Fibroblast of mammary gland (primary cell): ENCODE measurements at places on chromosomes 4 and X.

GRCh38 chrX:149313871-149314371 lies 191.2 kb downstream of the IDS start:
- DNase-seq = peak; percentile 59

GRCh38 chr4:139907001-139907809 lies 241.6 kb downstream of the MGST2 start:
- no peak for DNase-seq

GRCh38 chr4:4981427-4981826 lies 37.8 kb downstream of the CYTL1 start:
- peak; percentile 79 for DNase-seq

DNA sequence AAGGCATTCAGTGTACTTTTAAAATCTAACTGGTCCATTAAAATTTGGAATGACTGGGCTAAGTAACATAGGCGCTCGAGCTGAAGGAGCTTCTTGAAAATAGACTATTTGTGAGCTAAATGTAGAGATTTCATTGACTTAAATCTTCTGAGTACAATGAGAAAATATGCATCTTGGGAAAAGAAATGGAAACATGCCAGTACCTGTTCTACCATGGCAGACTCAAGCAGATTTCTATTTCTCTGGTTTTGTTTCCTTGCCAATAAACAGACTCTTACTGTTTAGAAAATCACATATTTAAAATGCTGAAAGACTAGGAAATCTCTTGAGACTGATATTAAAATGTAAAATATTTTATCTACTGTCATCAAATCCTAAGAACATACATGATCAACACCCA lies 678.1 kb downstream of the FAT4 start:
- DNase-seq = no peak

- peak; percentile 96 for DNase-seq
These were observed 13.8 kb upstream of the SMS start for GRCh38 chrX:21926527-21927278.

GRCh38 chr4:145176641-145177432 lies 3.6 kb downstream of the OTUD4 start:
- no peak for DNase-seq

GRCh38 chr4:34182306-34182705 lies 2062.0 kb downstream of the ARAP2 start:
- DNase-seq = peak; percentile 86

GRCh38 chrX:118109065-118109464 lies 7.5 kb downstream of the KLHL13 start:
- no peak for DNase-seq

GRCh38 chrX:39677585-39677977 lies 420.2 kb downstream of the BCOR start:
- DNase-seq = no peak

- peak; percentile 31 for DNase-seq
These were observed 518 bp downstream of the ARMCX1 start for GRCh38 chrX:101550751-101551379.

DNA sequence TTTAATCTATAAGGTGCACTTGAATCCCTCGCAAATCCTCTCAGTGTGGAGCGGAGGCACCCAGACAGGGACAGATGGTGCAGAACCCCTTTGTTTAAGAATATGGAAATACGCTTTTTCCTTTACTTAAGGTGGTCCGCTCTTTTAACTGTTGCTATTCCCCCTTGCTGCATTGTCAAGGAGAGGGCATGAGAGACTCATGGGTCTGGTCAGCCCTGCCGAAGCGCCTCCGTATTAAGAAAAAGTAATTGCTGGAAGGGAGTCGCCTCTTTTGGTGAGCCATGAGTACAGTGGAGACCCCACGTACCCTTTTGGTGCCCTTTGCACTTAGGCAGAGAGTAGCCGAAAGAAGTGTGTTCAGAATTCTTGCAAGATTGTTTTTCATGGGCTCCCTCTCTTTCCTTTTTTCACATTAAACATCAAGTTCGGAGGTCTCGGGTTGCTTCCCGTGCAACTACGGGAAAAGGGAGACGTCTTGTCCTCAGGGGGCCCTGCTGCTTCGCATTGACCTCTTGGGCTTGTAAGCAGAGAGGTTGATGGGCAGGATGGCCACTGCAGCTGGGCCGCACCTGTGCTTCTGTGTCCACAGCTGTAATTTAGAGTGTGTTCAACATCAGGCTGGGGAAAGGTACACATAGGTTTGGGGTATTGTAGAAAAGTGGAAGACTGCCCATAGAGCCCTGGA lies 109.6 kb downstream of the SPRY1 start:
- no peak for DNase-seq

DNA sequence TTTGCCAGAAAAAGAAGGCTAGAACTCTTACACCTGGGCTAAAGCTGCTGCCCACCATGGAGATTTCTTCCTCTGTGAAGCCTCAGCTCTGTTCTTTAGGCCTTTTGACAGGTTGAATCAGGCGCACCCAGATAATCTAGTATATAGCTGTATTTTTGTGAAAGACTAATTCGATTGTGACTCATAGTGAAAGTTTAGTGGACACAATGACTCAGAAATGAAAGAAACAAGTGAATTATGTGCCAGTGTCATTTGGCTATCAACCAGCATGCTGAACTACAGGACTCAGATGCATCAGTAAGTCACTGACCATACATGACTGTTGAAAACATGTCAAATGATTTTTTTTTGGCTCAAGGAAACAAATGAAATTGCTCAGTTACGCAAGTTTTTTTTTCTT lies 425.4 kb downstream of the SLITRK2 start:
- peak; percentile 8 for DNase-seq

- DNase-seq = no peak
These were observed 4.6 kb upstream of the CD99L2 start for GRCh38 chrX:150903110-150903508.

- DNase-seq = peak; percentile 83
These were observed 35.4 kb downstream of the FABP2 start for GRCh38 chr4:119286377-119287002.

DNA sequence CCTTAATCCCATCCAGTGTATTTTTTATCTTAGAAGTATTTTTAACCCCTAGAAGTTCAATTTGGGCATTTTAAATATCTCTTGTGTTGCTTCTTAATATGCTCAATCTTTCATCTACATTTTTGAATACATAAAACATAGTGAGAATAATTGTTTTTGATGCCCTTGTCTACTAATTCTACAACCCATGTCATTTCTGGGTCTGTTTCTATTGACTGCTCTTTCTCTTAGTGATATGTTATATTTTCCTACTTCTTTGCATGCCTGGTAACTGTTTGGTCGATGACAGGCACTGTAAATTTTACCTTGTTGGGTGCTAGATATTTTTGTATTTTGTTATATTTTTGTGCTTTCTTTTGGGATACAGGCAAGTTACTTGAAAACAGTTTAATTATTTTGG lies 56.3 kb downstream of the CYTL1 start:
- no peak for DNase-seq

- no peak for DNase-seq
These were observed 89.3 kb downstream of the MGST2 start for GRCh38 chr4:139754938-139755337.

DNA sequence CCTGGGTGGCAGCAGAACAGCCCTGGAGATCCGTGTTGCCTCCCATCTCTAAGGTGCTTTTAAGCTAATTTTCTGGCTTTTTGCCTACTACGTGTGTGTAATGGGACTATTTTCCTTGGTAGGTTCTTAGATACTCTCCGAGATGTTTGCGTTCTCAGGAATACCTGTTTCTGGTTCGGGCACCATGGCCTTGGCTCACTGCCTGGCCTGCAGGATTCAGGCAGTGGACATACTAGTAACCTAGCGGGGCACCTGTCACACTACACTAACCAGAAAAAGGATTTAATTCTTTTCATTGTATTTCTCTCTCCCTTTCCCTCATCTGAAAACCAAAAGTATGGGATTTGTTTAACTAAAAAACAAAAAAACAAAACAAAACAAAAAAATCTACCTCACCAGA lies 29.2 kb downstream of the FHIP1A start:
- no peak for DNase-seq

GRCh38 chr4:35739308-35739707 lies 505.0 kb downstream of the ARAP2 start:
- DNase-seq = no peak

DNA sequence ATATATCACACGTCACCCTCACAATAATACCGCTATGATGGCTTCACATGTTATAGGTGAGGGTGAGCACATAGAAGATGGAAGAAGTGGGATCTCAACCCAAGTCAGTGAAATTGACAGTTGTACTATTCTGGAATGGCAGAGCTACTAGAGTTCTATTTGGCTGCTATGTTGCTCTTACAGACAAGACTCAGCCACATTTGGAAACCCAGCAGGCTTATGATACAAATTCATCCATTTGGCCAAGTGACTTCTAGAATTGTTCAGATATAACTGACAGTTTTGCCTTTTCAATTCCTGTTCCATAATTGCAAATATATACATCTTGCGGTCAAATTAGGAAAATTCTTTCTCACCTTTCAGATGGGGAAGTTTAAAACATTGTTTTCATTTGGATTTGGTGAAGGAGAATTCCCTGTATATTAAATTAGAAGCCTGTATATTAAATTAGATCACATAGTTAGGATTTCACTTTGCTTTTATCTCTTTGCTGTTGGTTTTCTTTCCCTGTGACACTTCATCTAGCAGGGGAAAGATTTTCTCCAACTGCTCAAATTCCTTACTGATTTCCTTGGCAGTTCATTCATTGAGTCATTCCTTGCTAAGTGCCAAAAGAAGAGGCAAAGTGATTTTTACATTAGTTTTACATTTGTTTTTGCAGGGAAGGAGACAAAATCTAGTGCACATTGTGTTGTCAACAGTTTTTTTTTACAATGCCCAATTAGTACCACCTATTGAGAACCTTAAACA lies 120.6 kb upstream of the TBC1D9 start:
- peak; percentile 38 for DNase-seq

GRCh38 chrX:114582698-114583395 lies 1.0 kb upstream of the HTR2C start:
- no peak for DNase-seq

DNA sequence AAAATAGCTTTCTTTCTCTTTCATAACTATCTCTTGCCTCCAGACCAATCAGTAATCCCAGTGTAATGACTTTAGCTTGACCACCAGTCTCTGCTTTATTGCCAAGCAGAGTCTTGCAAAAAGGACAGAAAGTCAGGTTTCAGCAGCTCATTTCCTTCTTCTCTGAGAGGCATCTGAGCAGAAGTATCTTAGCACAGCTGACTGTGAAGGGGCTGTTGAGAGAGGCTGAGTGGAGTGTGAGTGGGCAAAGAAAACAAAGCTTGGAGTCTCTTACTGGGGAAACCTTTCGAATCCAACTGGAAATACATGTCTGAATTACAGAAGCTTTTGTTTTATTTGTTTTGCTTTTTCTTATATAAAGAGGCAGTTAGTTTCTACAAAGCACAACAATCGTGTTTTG lies 170.3 kb upstream of the IGFBP7 start:
- DNase-seq = no peak

DNA sequence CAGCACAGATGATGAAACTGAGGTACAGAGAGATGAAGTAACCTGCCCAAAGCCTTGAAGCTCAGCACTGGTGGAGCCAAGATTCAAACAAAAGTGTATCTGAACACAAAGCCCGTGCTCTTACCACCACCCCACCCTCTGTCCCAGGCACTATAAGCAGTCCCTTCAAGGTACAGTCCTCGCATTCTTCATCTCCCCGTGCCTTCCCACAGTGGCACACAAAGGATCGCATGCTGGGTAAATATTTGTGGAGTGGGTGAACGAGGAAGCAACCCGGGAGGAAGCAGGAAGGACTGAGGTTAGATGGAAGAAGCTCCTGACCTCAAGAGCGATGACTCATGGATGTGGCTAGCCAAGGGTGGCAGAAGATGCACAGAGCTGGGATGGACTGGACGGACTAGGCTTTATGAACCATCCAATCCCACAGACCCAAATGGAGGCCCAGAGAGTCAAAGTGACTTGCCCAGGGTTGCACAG lies 18.4 kb downstream of the IQSEC2 start:
- peak; percentile 85 for DNase-seq

- no peak for DNase-seq
These were observed 95.4 kb downstream of the ARHGAP24 start for GRCh38 chr4:85570388-85570787.

DNA sequence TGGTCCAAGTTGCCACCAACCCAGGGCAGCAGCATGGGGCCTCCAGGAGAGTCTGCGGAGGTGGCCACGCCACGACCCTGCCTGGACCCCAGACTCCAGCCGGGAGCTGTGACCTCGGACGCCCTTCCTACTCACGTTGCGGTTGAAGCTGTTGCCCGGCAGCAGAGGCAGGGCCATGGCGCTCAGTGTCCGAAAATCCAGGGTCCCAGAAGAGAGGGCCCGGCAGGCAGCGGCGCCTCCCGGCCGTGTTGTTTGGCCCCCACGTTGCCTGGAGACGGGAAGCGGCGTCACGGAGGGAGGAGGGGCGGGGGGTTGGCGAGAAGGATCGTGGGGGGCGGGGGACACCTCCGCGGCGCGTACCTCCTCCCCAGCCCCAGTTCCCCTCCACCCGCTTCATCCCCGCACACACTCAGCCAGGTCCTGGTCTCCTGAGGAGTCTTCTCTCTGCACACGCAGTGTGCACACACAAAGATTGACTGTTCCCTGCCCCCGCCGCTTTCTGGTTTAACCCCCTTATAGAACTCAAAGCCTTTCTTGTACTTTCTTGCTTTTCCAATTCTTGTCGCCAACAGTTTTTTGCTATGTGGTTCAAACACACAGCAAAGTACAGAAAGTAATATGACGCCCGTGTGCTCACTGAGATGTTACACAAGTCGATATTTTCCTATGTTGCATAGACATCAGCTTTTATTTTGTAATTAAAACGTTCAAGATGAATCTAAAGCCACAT lies at the start of gene EFHC2:
Gene EFHC2, minus strand, starts transcription at position 261 of the 730 bp plus-strand sequence. Its CDS starts 84 bp downstream, at position 177.
- peak; percentile 9 for DNase-seq

- peak; percentile 0 for DNase-seq
These were observed 68.0 kb upstream of the MAGED1 start for GRCh38 chrX:51825436-51825835.

DNA sequence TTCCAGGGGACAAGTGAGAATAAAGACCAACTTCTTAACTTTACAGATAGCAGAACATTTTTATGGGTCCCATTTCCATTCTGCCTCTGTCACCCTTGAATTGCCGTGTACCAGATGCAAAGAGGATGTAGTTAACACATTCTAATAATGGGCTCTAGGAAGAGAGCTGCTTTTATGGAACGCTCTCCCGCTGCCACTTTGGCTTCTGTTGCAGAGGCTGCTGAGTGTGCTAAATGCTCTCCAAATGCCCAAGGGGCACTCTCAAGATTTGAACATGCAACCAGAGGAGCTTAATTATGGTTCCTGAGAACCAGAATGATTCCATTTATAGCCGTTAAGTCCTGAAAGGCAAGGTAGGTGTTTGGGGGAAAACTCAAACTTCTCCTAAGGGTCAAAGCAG lies 28.1 kb upstream of the GPC3 start:
- DNase-seq = no peak

- DNase-seq = peak; percentile 13
These were observed 885 bp downstream of the CCDC110 start for GRCh38 chr4:185470501-185471195.

- DNase-seq = no peak
These were observed 24.9 kb upstream of the SEC24B start for GRCh38 chr4:109408711-109409110.

DNA sequence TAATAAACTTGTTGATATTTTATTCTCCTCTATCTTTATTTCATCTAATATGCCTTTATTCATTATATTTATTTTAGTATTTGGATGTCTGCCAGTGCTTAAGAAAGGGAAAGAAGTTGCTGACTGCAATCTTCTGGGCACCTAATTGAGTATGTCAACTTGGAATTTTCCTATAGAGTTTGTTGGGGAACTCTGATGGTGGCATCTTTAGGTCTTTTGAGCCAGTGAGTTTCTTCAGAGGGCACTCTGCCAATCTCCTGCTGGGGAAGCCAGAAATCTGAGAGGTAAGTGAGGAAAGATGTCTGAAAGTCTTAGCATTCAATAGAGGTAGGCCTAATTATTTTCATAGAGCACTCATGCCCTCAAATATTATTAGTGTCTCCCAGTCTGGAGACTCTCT lies 475.0 kb downstream of the GABRG1 start:
- no peak for DNase-seq

- peak; percentile 26 for DNase-seq
These were observed 53.2 kb upstream of the SPANXB1 start for GRCh38 chrX:140949233-140949632.
